ENCODE measurements at places on chromosomes 7 and 10.
A peak's percentile ranks its signal among the peaks of the same experiment; 100 is the strongest.

- no peak for DNase-seq
These were observed 998.6 kb downstream of the REEP3 start for GRCh38 chr10:64519831-64520230.

- DNase-seq: peak; percentile 90
These were observed 2.5 kb upstream of the MACC1 start for GRCh38 chr7:20219446-20220292.

- DNase-seq: no peak
These were observed 6.5 kb downstream of the UNCX start for GRCh38 chr7:1238931-1239802.

DNA sequence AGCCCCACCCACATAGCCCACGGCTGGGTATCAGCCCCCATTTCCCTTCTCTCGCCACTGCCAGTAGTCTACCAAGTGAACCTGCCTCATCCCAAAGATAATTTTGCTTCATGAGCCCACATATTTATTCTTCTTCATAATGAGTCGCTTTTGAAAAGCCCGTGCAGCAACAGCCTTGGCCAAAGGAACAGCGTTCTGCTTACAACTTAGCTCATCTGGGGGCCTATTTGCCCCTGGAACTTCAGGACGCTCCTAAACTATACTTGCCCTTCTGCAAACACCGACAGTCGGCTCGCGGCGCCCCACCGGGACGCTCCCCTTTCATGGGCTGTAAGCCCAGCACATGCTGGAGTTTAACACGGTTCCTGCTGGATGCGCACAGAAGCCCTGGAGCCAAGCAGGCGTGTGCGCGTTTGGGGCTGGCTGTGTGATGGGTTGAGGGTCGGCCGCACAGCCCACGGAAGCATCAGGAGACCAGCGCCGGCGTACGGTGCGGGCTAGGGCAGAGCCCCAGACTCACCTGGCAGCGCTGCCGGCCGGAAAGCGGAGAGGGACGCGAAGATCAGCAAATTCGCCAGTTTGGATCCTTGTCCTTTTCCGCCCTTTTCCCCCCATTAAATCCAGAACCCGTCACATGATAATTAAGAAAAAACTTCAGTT, 370 bp downstream of the TMEM60 start:
- DNase-seq: no peak

Measured in NCI-H187 treated with DMSO at 0.1 percent for 48 hours (cell line).